ENCODE measurements at places on chromosomes 5 and 9. TPM values are rescaled to one million over a fixed set of nuclear protein-coding genes. Genes with fewer than 3 reads are reported as not detected.

- peaks cover 19% of the 10 kb centered on the region for H3K36me3 ChIP-seq
- H3K4me3 ChIP-seq = no peak overlapping the region
- peak overlapping the region; percentile 50 for H3K27ac ChIP-seq
- H3K27me3 ChIP-seq = no peaks in the 10 kb centered on the region
Measured at GRCh38 chr9:137275588-137276472, 1.7 kb upstream of the TOR4A start.

- H3K27me3 ChIP-seq = no peaks in the 10 kb centered on the region
- H3K4me3 ChIP-seq = no peak overlapping the region
- H3K36me3 ChIP-seq = no peaks in the 10 kb centered on the region
- no peaks in the 10 kb centered on the region for H3K4me1 ChIP-seq
Measured at GRCh38 chr5:153742060-153742459, 251.6 kb downstream of the GRIA1 start.

GRCh38 chr5:10894445-10895054 is 133.5 kb upstream of the DAP start:
- no peaks in the 10 kb centered on the region for H3K36me3 ChIP-seq
- H3K4me1 ChIP-seq = no peaks in the 10 kb centered on the region
- no peak overlapping the region for H3K27ac ChIP-seq
- DNase-seq = no peak
- peaks cover 1% of the 10 kb centered on the region for H3K27me3 ChIP-seq

DNA sequence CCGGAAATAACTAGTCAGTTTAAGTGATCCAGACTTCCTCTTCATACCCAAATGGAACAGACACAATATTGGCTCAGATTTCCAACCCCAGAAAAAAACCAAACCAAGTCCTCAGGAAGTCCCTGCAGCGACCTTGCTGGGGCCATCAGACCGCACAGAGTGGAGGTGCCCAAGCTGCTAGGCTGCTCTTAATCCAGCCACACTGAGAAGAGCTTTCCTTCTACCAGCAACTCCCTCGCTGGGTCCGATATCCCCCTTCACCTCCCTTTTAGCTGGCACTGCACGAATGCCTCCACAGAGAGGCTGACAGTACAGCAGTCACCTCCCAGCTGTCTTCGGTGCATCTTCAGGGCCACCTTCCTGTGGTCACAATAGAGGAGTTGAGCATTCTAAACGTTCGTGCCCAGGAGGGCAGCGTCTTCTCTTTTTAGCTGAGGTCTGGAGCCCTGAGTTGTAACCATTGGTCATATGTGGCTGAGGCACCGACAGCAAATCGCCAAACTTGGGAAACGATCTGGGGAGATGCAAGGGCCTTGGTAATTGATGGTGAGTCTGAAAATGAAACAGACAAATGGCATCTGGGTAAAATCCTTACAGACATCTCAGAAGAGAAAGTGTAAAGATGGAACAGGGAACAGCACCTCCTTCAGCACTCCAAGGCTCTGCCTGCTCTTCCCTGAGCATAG is 5.7 kb downstream of the NAIF1 start:
- peaks cover 47% of the 10 kb centered on the region for H3K4me1 ChIP-seq
- peak overlapping the region; percentile 83 for H3K27ac ChIP-seq
- H3K4me3 ChIP-seq = peak overlapping the region; percentile 40
- DNase-seq = peak; percentile 39

GRCh38 chr9:92294297-92294676 is 790 bp upstream of the IARS1 start:
- peaks cover 62% of the 10 kb centered on the region for H3K36me3 ChIP-seq
- DNase-seq = peak; percentile 33
- peak overlapping the region; percentile 98 for H3K27ac ChIP-seq
- peaks cover 63% of the 10 kb centered on the region for H3K4me1 ChIP-seq

GRCh38 chr5:69004676-69005075 is 89.1 kb upstream of the SLC30A5 start:
- H3K27ac ChIP-seq = no peak overlapping the region
- peaks cover 20% of the 10 kb centered on the region for H3K27me3 ChIP-seq
- DNase-seq = no peak
- no peak overlapping the region for H3K4me3 ChIP-seq

GRCh38 chr9:15837079-15837679 is 284.3 kb downstream of the CCDC171 start:
- H3K27me3 ChIP-seq = no peaks in the 10 kb centered on the region
- no peaks in the 10 kb centered on the region for H3K36me3 ChIP-seq
- H3K4me3 ChIP-seq = no peak overlapping the region

Gene IL9
- total RNA-seq = not detected

Gene JAKMIP2
- 8.2 TPM for total RNA-seq

Gene CCL27
- not detected for total RNA-seq

Gene ADRB2
- 2.2 TPM for total RNA-seq

Gene MAPK9
- total RNA-seq = 44.6 TPM

Gene ABHD17B
- total RNA-seq = 27.2 TPM

All from activated CD8-positive, alpha-beta T cell treated with anti-CD3 and anti-CD28 coated beads, Interleukin-2, amount 10 ng/mL, durations not matched to agents 7 days and 5 days (primary cell).